ENCODE measurements at places on chromosomes 12 and 14.
A peak's percentile ranks its signal among the peaks of the same experiment; 100 is the strongest.

GRCh38 chr12:70393787-70394499 lies 27.9 kb downstream of the KCNMB4 start:
- no peak for ATAC-seq

DNA sequence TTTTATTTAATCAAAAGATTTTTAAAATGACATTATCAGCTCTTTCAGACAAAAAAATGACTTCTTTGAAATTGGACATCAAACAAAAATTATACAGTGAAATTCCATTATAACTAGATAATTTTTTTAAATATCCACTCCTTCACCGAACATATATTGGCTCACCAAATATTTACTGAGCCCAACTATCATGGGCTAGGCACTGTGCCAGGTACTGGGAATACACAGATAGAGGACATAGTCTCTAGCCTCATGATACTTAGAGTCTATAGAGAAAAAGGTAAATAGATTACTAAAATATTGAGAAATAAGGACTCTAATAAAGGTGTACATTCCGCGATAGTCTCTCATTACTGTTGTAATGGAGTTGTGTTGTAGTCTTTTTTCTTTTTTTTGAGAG lies 219.9 kb downstream of the SEC23A start:
- ATAC-seq: no peak

DNA sequence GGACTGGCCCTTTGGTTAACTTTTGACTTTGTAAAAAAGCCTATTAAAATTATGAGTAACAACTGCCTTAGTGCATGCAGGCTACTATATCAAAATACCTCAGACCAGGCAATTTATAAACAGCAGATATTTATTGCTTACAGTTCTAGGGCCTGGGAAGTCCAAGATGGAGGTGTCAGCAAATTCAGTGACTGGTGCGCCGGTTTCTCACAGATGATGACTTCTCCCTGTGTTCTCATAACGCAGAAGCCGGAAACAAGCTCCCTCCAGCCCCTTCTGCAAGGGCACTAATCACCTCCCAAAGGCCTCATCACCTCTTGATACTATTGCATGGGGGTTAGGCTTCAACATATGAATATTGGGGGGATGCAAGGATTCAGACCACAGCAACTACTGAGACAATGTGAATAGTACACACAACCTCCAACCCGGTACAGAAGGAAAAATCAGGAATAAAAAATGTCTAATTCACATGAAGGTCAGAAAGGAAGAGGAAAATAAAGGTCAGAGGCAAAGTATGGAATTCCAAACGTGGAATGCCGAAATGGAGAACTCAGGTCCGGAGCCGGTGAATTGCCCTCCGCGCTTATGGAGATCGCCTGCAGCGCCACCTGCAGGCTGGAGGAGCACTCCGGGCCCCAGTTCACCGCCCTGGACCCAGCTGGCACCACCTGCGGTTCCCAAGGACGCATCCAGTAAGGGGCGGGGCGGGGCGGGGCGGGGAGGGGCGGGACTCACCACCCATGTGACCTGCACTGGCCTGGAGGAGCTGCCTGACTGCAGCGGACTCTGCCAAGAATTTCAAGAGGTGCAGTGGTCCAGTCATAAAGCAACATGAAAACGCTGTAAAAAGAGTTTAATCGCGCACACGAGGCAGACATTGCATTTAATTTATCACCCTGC lies 203.4 kb downstream of the KIF26A start:
- no peak for ATAC-seq

DNA sequence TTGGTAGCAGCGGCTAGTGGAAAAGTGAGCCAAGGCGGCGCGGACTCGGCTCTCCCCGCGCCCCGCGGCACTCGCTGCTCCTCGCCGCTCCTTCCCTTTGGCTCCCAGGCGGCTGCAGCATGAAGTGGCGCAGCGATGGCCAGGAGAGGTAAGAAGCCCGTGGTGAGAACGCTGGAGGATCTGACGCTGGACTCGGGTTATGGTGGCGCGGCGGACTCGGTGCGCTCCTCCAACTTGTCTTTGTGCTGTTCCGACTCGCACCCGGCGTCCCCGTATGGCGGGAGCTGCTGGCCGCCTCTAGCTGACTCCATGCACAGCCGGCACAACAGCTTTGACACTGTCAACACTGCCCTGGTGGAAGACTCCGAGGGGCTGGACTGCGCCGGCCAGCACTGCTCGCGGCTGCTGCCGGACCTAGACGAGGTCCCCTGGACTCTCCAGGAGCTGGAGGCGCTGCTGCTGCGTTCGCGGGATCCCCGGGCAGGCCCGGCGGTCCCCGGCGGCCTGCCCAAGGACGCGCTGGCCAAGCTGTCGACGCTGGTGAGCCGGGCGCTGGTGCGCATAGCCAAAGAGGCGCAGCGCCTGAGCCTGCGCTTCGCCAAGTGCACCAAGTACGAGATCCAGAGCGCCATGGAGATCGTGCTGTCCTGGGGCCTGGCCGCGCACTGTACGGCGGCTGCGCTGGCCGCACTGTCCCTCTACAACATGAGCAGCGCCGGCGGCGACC lies 225.6 kb upstream of the CRY1 start:
- peak; percentile 38 for ATAC-seq

GRCh38 chr12:98799146-98799810 lies 154.2 kb downstream of the APAF1 start:
- ATAC-seq: no peak

GRCh38 chr14:78228702-78229327 lies 58.6 kb downstream of the NRXN3 start:
- no peak for ATAC-seq

DNA sequence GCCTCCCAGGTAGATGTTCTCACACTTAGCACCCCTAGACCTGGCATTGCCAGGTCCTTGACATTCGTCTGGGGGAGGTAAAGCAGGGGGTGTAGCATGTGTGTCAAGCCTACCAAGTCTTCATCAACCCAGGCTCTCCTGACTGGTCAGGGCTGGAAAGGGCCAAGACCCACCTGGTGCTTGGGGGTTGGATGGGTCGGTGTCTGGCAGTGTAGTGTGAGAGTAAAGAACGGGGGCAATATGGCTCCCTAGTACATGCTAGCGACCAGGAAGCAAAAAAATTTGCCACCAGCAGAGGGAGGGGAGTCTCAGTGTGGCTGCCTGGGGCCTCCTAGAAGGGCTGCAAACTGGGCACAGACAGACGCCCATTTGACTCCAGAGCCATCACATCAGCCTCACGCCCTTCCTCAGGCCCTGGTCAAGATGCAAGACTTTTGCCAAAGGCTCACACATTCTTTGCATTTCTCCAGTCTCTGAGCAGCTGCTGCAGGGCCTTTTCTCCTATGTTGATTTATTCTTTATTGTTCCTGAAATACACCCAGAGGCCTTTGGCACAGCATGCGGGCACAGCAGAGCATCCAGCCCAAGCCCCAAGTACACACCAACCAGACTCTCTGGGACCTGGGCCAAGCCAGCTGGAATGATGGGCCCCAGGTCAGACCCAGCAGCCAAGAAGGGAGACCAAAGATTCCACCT lies 38.3 kb upstream of the PNMA1 start:
- ATAC-seq: peak; percentile 80

DNA sequence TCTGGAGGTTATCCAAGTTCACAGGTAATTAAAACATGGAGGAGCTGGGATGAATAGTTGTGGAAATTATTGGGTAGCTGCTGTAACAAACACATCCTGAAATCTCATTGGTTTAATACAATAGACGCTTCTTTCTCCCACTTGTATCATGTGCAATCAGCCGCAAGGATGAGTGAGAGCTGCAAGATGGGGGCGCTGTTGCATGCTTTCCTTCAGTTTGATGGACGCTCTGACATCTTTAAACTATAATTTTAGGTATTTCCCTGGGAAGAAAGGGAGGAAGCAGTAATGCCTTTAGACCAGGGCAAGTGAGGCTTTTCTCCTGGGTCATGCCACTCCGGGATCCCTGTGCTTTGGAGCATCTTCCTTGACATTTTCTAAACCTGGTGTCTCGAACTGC lies 178.7 kb downstream of the PAWR start:
- no peak for ATAC-seq

DNA sequence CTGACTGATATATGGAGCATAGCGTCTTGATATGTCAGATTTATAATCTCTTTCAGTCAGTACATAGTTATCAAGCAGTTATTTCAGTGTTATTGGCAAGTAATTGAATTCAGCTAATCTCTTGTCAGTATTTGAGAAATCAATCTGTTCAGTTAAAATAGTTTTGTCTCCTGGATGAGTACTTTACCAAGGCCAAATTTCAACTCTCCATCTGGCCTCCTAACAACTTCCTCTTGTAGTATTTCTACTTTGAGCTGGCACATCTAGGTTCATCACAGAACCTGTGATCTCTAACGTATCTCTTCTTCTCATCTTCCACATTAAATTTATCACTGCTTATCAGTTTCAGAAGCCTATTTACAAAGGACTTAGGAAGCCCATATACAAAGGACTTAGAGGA lies 690.5 kb downstream of the C12orf50 start:
- ATAC-seq: no peak

- no peak for ATAC-seq
These were observed 9.7 kb upstream of the FOS start for GRCh38 chr14:75268633-75269550.

DNA sequence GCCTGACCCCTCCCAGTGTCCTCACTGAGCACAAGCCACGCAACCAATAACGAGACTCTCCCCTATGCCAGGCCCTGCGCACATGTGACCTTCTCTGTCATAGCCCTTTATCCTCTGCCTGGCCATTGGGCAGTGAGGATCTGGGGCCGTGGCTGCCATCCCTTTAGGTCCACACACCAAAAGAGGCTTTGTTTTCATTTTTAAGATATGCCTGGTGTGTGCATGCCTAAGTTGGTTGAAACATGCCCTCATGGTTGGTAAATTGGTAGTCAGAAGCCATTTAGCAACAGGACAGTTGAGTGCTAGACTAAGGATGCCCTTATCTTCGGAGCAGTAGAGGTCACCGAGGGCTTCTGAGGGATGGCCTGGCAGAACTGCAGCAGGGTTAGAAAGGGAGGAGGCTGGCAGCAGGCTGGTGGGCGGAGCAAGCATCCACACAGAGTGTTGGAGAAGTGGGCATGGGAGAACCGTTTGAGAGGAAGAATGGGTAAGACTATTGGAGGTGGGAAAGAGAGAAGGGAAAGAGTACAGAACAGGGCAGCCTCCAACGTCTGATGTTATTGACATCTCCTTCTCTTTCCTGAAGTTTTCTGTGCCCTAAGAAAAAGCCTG lies 75.1 kb downstream of the SLC24A4 start:
- no peak for ATAC-seq

DNA sequence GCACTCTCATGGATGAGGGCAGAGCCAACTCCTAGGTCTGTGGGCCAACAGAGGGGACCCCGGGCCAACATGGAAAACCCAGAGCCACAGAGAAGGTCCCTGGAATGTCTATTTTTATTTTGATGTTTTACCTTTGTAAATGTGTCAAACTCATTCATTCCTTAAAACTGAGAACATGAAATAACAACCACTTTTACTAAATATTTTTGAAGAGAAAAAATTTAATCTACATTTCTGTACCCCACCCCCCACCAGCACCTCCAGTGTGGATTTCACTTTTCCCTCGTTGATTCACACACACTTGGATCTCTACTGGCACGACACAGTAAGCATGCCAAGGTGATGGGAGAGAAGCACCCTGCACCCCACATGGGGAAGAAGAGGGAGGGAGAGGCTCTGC lies 6.7 kb downstream of the KRT77 start:
- no peak for ATAC-seq

GRCh38 chr12:108995370-108995992 lies 25.4 kb downstream of the SVOP start:
- ATAC-seq: no peak

DNA sequence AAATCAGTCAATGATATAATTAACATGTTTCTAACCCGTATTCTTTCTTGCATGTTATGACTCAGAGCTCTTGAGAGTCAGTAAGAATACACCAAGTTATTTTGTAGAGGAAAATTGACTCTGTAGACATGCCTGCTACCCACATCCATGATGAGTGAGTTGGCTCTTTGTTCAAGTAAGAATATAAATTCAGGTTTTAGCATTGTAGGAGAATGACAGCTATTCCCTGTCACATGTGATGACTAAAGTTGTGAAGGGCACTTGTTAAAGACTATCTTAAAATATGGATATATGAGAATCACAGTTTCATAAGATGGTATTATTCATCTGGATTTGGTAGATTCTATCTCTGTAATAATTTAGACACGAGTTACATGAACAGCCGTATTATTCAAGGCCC lies 209.1 kb downstream of the CCDC59 start:
- ATAC-seq: no peak

DNA sequence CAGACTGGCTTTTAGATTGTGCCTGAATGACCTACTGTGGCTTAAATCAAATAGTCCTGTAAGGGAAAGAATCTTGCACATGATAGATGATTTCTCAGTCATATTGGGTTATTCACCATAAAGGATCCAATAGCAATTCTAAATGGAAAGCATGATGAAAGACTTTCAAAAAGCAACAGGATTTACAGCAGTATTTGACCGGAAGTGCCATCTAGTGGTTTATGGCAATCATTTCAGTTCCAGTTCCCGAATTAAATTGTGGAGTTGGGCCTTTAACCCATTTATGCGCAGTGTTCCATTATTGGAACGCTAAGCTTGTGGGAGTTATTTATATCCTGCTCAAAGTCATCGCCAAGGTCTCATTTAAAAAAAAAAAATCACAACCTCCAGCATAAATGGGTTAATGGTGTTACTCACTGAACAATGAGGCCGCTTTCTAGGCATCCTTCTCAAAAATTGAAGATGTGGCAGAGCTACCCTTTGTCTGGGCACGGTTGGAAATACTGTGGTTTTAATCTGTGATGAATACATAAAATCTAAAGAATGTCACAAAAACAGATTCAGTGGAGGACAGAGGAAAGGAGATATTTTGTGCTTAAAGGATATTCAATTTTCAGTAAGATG lies 60.8 kb upstream of the REP15 start:
- peak; percentile 50 for ATAC-seq

GRCh38 chr12:101557094-101557493 lies 37.7 kb upstream of the MYBPC1 start:
- ATAC-seq: no peak

GRCh38 chr14:76770521-76771436 lies 9.5 kb downstream of the VASH1 start:
- ATAC-seq: no peak

GRCh38 chr12:45725631-45726602 lies 3.6 kb upstream of the ARID2 start:
- no peak for ATAC-seq

DNA sequence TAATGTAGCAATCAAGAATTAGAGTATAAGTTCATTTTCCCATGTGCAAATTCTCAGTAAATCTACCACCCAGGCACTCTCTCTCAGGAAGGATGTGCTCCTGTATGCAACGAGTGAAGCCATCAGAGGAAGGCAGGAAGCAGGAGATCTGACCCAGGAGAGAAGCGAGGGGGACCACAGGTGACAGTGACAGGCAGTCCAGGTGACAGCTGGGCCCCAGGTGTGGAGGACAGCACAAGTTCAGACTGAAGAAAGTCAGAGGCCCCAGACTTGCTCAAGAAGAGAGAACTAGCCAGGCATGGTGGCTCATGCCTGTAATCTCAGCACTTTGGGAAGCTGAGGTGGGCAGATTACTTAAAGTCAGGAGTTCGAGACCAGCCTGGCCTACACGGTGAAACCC lies 13.8 kb downstream of the CLMN start:
- ATAC-seq: no peak

GRCh38 chr12:98274430-98275130 lies 240.8 kb upstream of the TMPO start:
- no peak for ATAC-seq

- peak; percentile 5 for ATAC-seq
These were observed 10.0 kb downstream of the CACNB3 start for GRCh38 chr12:48828293-48828692.
